GM04504 (cell line): ENCODE measurements at places on chromosomes 3 and 15.
A peak's percentile ranks its signal among the peaks of the same experiment; 100 is the strongest.

- DNase-seq: no peak
Measured at GRCh38 chr3:11712646-11713045, 68.9 kb upstream of the VGLL4 start.

- DNase-seq: peak; percentile 58
Measured at GRCh38 chr3:21484057-21484827, 266.8 kb downstream of the ZNF385D start.

GRCh38 chr3:67832817-67833216 lies 178.4 kb upstream of the SUCLG2 start:
- no peak for DNase-seq

DNA sequence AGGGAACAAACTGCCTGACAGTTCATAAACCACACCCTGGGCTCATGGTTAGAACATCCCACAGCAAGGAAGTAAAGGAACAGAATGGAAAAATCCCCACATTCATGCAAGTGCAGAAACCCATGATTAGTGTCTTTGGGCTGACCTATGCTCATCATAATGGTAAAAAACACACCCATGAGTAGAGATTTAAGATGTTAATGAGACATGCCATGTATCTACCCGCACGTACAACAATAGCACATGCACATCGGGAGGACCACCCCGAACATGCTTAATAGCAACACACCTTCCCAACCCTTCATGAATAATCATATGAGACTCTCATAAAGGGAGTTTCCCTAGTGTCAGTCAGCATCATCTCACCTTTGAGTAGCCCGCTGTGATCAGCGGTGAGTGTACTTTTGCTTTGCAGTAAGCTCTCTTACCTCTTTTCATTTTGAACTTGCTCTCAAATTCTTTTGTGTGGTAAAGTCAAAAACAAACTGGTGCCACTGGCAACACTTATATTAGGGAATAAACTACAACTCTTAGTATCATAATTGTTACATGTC lies 23.2 kb downstream of the ZBED2 start:
- no peak for DNase-seq

DNA sequence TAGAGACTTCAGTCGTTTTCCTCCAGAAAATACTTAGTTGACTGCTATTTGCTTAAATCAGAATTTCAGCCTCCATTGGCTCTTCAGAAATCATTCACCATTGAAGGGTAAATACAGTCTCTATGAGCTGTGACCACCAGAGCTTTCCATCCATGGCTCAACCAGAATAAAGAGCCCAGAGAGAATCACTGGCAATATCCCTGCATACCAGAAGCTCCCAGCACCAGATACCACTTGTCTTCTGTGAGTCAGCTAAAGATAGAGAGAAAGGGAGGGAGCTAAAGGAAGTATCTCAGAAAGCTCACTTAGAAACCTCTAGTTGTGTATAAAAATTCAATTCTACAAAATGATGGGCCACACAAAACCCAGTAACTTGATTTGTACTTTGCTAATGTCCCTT lies 115.2 kb upstream of the TMCO5A start:
- no peak for DNase-seq

DNA sequence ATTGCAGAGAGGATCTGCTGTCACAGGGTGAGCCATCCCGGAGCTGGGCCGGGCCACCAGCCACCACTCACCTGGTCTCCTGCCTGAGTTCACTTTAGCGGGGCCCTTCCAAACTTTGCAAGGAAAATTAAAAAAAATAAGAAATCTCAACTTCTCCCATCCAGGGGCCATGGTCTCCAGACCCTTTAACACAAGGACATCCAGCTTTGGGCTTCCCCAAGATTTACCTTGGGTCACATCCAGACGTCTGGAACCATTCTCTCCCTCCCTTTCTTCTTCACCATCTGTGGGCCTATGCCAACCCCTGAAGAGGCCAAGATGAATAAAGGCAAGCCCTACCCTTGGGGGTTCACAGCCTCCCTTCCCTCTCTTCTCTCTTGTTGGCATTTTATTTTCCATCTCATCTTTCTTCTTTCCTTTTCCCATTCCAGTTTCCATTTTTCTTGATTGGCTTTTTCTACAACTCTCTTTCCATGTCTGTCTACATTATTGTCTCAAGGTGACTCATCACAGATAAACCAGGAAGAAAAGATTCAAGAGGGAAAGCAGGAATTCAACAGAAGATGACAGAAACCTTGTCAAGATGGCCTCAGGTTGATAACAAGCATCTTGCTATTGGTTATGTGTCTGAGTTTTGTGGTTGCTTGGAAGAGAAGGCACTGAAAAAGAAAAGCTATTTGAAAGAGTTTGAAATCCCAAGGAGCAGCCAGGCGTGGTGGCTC lies 49.5 kb downstream of the ITGA11 start:
- no peak for DNase-seq

- DNase-seq: no peak
Measured at GRCh38 chr3:114143817-114144216, 35.0 kb downstream of the DRD3 start.

GRCh38 chr3:134754768-134755559 lies 40.1 kb upstream of the EPHB1 start:
- DNase-seq: peak; percentile 29

DNA sequence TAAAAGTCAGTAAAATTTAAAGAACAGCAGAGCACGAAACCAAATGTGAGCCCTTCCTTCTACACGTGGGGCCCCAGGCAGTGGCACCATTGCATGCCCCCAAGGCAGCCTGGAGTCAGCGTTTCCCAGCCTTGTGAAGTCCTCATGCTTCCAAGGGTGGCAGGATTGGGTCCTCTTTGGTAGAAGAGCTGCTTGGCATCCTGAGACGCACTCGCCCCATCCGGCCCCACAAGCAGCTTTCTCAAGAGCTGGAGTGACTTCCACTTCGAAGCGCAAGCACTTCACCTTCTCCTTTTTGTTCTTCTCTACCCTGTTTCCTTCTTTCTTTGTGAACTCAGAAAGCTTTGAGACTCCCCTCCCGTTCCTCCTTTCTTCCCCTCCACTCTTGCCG lies 34.7 kb downstream of the ZNF710 start:
- DNase-seq: no peak

DNA sequence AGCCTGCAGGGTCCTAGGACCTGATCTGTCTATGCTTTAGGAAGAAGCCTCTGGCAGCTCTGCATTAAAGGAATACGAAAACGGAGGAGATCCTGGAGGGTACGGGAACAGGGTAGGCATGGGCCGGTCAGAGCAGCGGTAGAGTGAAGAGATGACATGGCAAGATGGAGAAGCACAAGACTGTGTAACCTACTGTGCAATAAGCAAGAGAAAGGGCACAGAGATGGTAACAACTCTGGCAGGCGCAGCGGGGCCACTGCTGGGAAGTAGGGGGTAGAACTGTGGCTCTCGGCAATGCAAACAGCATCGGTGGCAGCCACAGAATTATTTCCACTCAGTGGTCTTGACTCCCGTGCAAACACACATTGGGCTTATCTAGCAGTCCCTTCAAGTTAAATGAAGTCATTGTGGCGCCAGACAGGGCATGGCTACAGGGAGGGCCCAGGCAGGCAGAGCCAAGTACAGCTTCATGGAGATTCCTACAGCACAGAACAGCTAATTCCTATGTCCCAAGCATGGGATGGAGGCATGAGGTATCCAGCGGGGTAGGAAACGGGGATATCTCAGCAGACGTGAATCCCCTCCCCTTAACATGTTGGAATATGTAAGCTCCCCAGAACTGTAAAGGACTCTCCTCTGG lies 28.8 kb downstream of the WHAMM start:
- DNase-seq: no peak

GRCh38 chr3:99933971-99934750 lies 116.5 kb downstream of the CMSS1 start:
- DNase-seq: no peak

DNA sequence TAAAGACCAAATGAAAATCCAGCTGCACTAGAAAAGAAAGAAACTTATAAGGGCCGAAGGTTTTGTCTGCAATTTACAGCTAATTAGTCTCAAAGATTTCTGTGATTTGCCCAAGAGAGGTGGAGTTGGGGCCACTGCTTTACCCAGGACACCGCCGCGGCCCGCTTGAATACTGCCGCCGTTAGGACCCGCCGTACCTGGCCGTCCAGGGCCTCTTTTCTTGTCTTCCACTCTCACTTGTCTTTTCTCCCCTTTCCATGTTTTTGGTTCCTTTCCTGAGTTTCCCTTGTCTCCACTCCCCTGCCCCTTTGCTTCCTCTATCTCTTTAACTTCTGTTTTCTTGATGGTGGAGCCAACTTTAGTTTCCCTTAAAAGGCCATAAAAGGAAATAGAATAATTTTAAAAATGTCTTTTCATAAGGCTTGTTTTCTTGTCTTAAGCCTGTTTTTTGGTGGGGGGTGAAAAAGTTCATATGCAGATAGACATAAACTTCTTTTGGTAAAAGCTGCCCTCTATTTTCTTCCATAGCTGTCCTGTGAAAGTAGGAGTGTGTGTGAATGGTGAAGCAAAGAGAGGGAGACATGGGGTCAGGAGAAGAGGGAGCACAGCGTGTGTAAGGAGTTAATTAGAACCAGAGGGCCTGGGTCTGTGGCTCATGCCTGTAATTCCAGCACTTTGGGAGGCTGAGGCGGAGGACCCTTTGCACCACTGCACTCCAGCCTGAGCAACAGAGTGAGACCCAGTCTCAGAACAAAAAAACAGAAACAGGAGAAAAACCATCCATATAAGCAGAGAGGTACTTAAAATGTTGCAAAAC lies 16.0 kb upstream of the CCNL1 start:
- DNase-seq: no peak

- DNase-seq: no peak
Measured at GRCh38 chr15:37733628-37734027, 200.8 kb upstream of the TMCO5A start.

DNA sequence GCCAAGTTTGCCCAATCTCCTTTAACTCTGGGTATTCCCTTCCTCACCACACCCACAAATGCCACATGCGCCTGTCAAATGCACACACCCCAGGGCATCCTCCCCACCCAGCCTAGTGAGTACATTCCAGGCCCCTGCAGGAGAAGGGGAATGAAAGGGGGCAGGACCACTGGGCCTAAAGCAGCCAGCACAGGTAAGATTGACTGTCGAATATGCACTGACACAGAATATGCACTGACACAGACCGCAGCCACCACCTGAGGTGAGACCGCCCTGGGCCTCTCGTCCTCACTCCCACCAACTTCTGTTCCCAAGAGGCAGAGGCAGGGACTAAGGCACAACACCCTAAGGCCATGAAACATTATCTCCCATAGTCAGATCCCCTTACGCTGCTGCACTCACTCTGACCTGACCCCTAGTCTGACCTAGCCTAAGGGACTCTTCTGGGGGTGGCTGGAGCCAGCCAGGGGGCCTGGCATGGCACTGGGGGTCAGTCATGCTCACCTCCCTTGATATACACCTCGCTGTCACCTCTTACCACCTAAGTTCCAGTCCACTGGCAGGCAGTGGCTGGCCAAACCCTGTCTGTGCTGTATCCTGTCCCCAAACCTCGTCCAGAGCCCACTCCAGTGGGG lies 10.8 kb downstream of the AP3B2 start:
- no peak for DNase-seq

DNA sequence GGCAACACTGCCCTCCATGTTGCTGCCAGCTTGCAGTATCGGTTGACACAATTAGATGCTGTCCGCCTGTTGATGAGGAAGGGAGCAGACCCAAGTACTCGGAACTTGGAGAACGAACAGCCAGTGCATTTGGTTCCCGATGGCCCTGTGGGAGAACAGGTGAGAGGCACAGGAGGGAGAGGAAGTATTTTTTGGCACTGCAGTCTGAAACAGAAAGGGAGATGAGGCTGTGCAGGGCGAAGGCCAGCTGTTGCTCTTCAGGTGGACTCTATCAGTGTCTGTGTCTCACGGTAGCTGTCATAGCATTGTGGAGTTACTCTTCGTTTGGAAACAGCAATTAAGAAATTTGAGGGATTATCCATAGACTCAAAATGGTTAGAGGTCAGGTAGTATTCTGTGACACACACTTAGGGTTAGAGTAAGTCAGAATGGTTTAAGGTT lies 8.0 kb downstream of the NFKBIZ start:
- DNase-seq: no peak

- DNase-seq: no peak
Measured at GRCh38 chr3:70049761-70050160, 50.2 kb downstream of the SAMMSON start.

- no peak for DNase-seq
Measured at GRCh38 chr3:133443649-133444422, 44.0 kb downstream of the BFSP2 start.

DNA sequence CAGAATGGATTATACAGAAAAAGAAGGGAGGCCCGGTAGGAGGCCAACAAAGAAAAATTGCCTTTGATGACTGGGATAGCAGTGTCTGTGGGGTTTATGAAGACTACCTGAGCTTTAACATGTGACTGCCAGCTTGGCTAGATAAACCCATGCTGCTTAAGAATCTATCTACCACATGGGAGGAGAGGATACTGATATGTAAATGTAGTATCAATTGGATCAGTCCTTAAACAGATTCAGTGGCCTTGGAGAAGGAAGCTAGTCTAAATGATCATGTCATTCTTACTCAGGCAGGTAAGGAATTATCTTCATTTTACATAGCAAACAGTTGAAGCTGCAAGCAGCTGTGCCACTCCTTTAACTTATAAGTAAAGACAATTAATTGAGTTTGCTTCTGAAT lies 50.0 kb upstream of the SYNPR start:
- DNase-seq: no peak

DNA sequence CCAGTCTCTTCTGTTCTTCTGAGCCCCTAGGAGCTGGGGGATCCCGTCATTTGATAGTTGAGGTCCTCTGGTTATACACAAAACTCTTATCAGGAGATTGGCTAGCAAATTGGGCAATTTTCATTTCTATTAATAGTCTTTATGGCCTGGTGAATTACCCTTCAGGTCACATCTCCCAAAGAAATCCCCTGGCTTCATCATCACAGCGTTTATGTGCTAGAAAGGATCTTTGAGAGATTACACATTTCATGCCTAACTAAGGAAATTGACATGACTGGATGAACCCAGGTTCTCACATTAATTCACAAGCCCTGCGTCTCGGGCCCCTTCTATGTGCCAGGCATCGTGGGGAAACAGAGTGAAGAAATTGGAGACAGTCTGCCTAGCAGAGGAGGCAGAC lies 227.4 kb upstream of the PROK2 start:
- DNase-seq: no peak

DNA sequence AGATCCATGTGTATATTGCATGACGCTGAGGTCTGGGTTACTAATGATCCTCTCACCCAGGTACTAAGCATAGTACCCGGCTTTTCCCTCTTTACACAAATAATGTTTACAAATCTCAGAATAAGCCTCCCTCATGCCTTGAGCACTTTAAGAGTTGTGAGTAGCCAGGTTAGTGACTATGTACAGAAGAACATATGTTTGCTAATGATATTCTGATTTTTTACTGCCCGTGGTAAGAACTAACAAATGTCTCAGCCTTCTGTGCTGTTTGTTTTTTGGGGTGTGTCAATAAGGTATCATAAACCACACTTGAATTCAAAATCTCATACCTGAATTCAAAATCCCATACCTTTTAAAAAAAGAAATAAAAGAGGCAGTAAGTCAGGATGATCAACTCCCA lies 59.5 kb downstream of the ABCC5 start:
- no peak for DNase-seq

DNA sequence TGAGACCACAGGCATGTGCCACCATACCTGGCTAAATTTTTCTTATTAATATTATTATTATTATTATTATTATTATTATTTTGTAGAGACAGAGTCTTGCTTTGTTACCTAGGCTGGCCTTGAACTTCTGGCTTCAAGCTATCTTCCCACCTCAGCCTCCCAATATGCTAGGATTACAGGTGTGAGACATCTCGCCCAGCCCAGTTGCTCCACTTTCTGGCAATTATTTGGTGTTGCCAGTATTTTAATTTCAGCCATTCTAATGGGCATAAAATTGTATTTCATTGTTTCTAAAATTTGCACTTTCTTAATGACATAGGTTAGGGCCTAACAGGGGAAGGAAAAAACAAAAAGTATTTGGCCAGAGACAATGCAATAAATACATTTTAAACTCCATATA lies 1217.6 kb upstream of the ALCAM start:
- no peak for DNase-seq

- DNase-seq: no peak
Measured at GRCh38 chr15:67110361-67110781, 45.0 kb downstream of the SMAD3 start.
